ENCODE measurements at places on chromosomes 12 and 14. TPM values are rescaled to one million over a fixed set of nuclear protein-coding genes. Genes with fewer than 3 reads are reported as not detected.

TAS2R42 gene
- not detected for total RNA-seq

DNA sequence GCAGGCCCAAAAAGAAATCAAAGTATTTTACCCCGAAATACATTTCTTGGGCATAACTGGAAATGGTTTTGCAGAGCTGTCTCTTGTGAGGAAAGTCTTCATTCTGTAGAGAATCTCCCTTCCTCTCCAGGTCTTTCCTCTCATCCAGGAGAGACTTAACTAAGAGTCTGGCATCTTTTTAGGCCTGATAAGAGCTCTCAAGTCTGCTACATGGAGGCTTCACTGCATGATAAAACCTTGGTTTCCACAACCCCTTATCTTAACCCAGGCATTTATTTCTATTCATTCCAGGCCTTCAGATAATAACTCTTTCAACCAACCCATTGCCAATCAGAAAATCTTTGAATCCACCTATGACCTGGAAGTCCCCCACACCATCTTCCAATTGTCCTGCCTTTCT is 41.1 kb upstream of the LRRK2 start:
- no peaks in the 10 kb centered on the region for H3K4me1 ChIP-seq
- H3K4me3 ChIP-seq: no peak overlapping the region
- H3K27ac ChIP-seq: no peak overlapping the region

DNA sequence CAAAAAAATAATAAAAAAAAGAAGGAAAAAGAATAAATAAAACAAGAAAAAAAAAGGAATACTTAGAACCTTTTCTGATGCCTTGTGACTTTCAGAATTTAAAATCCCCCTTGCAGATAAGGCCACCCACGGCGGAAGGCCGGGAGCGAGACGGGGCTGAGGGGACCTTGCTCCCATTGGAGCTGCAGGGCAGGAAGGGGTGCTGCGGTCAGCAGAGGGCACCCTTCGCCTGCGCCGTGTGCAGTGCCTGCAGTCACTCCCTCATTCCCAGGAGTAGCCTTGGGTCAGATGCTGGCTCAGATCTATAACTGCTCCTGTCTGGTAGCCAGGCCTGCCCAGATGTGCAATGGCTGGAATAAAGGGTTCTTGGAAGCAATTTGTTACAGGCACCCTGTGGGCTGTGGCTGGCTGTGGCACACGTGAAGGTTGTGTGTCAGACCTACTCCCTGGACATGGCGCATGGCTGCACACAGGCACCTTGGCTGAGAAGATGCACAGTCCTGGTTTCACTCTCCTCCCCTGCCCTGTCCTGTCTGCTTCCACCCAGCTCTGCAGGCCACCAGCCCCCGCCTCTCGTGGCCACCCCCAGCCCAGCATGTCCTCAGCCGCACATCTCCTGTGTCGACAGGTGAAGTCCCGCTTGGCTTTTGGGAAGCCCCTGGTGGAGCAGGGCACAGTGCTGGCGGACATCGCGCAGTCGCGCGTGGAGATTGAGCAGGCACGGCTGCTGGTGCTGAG is 13.4 kb upstream of the ALDH2 start:
- DNase-seq: peak; percentile 89
- H3K36me3 ChIP-seq: no peaks in the 10 kb centered on the region
- H3K27me3 ChIP-seq: no peaks in the 10 kb centered on the region
- H3K4me1 ChIP-seq: no peaks in the 10 kb centered on the region
- H3K27ac ChIP-seq: no peak overlapping the region
- H3K4me3 ChIP-seq: no peak overlapping the region

GRCh38 chr12:45720069-45720468 is 9.4 kb upstream of the ARID2 start:
- DNase-seq: no peak
- no peak overlapping the region for H3K27ac ChIP-seq
- H3K4me1 ChIP-seq: peaks cover 10% of the 10 kb centered on the region
- H3K36me3 ChIP-seq: no peaks in the 10 kb centered on the region
- no peak overlapping the region for H3K4me3 ChIP-seq
